ENCODE measurements at places on chromosomes 16 and 17.

GRCh38 chr17:48646183-48647102 is 20.3 kb upstream of the HOXB9 start:
- DNase-seq: no peak

GRCh38 chr17:29643817-29644160 is 21.1 kb upstream of the CORO6 start:
- DNase-seq: no peak

DNA sequence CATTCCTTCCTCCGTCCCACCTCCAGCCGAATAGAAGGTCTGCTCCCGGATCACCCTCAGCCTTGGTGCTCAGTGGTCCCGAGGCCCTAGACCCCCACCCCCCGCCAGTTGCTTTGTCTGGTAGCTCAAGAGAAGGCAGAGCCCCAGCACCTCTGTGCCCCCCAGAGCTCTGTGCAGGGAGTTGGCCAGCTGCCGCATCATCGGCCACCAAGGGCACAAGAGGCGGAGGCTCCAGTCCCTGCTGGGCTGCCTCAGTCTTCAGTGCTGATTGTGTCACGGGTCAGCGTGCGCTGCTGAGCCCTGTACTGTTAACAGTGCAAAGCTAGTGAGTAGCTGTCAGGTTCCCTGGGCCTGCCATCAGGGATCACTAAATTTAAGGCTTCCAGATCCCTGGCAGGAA is 22.2 kb upstream of the DRG2 start:
- DNase-seq: no peak

GRCh38 chr17:61575352-61575975 is 15.6 kb downstream of the NACA2 start:
- DNase-seq: no peak

DNA sequence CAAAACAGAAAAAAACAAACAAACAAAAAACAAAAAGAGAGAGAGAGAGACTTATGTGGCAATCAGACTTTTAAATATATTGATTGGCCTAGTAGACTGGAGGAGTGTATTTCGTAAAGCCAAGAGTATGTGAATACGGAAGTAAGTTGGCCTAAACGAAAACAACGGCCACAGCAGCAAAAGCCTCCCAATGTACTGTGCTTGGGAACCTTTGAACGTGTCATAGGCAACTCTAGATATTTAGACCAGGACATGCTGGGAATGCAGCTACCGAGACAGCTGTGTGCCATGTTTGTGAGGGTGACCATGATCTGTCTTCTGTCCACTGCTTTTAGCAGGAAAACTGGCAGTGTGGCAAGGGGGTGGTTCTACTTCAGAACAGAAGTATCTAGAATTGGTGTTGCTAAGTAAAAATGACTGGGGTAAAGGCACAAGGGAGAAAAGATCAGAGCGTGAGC is 7.4 kb downstream of the MAF start:
- no peak for DNase-seq

DNA sequence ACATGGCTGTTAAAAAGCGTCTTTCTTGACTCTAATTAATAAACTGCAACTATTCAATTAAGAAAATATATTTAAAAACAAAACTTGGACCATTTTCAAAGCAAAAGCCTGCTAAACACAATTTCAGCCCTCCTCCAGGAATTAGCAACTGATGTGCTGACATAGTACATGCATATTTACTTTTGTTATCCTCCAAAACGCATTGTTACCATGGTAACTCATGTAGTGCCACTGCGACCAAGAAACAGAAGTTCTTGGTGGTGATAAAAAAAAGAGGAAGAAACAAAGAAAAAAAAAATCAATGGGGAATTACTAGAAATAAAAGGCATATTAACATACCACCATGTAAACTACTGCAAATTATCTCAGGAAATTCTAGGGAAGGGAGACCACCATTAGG is 793.4 kb upstream of the CDH8 start:
- no peak for DNase-seq
